Thoracic aorta (tissue), 2 donors: ENCODE measurements at places on chromosomes 2 and 18.

DNA sequence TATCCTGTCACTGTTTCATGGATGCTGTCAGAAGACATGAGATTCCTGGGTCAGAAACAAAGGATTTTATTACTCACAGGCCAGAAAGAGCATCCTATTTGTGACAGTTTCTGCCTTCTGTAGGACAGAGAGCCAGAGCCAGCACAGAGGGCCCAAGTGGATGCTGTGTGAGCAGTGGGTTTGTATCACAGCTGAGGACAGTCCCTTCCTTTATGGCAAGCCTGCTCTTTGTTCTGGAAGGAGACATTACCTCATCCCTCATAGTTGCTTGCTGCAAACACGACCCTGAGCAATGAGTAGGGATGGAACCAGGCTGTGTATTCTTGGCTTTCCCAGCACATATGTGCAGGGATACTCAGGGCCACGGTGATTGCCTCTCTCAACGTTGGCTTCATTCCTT lies 41.6 kb downstream of the ARHGEF4 start:
- H3K4me1 ChIP-seq = no peaks in the 10 kb centered on the region
- DNase-seq = no peak
- no peak overlapping the region for H3K4me3 ChIP-seq
- H3K36me3 ChIP-seq = no peaks in the 10 kb centered on the region
- H3K27me3 ChIP-seq = no peaks in the 10 kb centered on the region

DNA sequence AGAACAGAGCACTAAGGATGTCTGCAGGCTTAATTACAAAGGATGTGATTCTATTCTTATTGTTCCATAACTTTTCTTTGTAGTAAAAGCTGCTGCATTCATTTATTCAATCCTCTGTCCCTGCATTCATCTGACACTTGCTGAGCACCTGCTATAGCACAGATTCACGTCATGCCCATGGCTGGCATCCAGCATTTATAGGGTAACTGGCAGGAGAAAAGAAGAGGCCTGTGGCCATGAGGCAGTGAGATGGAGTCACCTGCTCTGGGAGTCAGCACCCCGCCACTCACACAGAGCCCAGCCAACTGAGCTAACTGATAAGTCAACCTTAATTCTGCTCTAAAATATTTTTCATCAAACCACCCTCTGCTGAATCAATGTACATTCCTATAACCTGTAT lies 18.3 kb upstream of the CDC42EP3 start:
- peaks cover 11% of the 10 kb centered on the region for H3K4me1 ChIP-seq
- no peaks in the 10 kb centered on the region for H3K36me3 ChIP-seq
- no peak overlapping the region for H3K4me3 ChIP-seq

DNA sequence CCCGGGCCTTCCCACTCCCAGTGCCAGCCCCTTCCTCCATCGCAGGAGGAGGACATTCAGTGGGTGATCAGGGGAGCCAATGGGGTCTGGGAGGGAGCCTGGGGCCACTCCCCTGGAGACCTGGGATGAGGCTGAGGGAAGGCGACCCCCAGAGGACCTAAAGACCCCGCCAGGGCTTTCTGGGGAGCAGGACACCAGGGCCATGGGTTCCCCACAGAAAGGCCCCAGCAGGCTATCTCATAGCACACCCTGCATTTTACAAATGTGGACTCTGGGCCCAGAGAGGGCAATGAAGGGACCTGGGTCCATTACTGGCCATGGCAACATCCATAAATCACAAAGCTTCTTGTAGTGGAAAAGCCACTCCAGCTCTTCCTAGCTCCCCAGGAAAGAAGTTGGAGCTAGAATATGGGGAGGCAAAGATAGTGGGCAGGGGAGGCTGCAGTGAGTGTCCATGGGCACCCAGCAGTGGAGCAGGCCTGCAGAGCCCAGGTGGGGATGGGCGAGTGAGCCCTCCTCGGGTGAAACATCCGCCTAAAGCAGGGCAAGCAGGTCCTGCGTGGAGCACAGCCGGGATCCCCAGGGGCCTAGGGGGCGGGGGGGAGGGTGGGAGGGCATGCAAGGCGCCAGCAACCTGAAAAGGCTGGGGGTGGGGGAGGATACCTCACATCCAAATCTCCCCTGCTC lies 13.8 kb downstream of the CYP26B1 start:
- no peaks in the 10 kb centered on the region for H3K36me3 ChIP-seq
- no peak overlapping the region for H3K27ac ChIP-seq
- H3K4me1 ChIP-seq = peaks cover 27% of the 10 kb centered on the region
- H3K27me3 ChIP-seq = no peaks in the 10 kb centered on the region
- no peak overlapping the region for H3K4me3 ChIP-seq

DNA sequence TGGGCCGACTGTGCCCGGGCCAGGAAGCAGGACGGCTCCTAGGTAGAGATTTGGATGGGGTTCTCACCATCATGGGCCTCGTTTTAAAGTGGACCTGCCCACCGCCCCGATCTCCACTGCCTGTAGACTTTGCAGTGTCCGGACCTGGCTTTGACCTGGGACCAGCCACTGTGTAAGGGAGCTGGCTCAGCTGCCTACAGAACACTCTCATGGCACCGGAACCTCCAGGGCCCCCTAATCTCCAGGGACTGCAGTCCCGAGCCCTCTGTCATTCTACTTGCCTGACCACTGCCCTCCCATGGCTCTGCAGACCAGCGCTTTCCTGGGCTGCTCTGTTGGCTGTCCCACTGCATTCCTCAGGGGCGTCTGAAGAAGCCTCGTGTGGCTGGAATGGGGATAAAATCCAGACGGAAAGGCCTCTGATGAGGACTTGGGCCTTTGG lies 120.8 kb downstream of the GLI2 start:
- DNase-seq = no peak
- no peaks in the 10 kb centered on the region for H3K27me3 ChIP-seq
- H3K4me1 ChIP-seq = no peaks in the 10 kb centered on the region

DNA sequence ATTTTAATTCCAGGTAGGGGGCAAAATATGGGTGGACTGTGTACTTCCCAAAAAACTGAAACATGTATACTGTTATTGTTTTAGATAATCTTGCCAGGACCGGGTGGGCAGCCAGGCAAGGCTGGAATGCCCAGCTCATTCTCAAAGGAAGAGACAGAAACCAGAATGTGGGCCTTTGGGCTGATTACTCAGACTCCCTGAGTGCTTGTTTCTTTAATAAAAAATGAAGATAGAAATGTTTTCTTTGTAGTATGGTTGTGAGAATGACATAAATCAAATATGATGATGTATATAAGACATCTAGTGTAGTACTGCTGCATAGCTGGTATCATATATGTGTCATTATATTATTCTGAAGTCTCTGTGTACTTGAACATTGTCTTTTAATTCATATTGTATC lies 231.6 kb upstream of the NT5C1B start:
- H3K4me3 ChIP-seq = no peak overlapping the region
- H3K4me1 ChIP-seq = no peaks in the 10 kb centered on the region
- no peaks in the 10 kb centered on the region for H3K36me3 ChIP-seq
- no peaks in the 10 kb centered on the region for H3K27me3 ChIP-seq
- H3K27ac ChIP-seq = no peak overlapping the region

DNA sequence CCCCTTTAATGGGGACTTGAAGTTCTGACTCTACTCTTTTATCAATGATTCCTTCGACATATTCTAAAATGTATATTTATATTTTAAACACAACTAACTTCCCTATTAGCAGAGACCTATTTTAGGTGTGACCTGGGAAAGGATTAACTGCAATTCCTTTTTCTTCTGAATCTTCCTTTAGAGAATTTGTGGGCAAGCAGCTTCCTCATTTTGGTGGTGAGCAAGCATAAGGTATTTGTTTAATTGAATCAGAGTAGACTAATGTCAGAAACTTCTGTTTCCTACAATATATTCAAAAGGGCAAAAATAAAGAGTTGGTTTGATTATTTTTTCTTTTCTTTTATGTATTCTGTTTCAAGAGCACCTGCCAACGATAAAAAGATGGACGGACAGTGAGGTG lies 237.0 kb downstream of the IKZF2 start:
- no peak overlapping the region for H3K4me3 ChIP-seq
- DNase-seq = no peak
- no peaks in the 10 kb centered on the region for H3K36me3 ChIP-seq
- H3K27ac ChIP-seq = no peak overlapping the region
- H3K27me3 ChIP-seq = no peaks in the 10 kb centered on the region
